Activated T-cell treated with anti-CD3 and anti-CD28 coated beads, Interleukin-2, amount 50 U/mL, for 72 hours (primary cell): ENCODE measurements at places on chromosomes 5 and 9. TPM values are rescaled to one million over a fixed set of nuclear protein-coding genes. Genes with fewer than 3 reads are reported as not detected.

KIAA1958 gene
- 11.2 TPM for total RNA-seq

MARCHF11 gene
- total RNA-seq = not detected

CARTPT gene
- total RNA-seq = not detected

IFNA21 gene
- total RNA-seq = not detected

SEMA5A gene
- total RNA-seq = 0.14 TPM

SPRY4 gene
- total RNA-seq = 1.1 TPM

PDGFRB gene
- 1.1 TPM for total RNA-seq

SPATA6L gene
- total RNA-seq = 0.90 TPM

SLC6A19 gene
- total RNA-seq = not detected

NEURL1B gene
- total RNA-seq = 0.29 TPM

ENHO gene
- total RNA-seq = 0.23 TPM
